KBM-7 (cell line): ENCODE measurements at places on chromosomes 7 and 10.
A peak's percentile ranks its signal among the peaks of the same experiment; 100 is the strongest.

DNA sequence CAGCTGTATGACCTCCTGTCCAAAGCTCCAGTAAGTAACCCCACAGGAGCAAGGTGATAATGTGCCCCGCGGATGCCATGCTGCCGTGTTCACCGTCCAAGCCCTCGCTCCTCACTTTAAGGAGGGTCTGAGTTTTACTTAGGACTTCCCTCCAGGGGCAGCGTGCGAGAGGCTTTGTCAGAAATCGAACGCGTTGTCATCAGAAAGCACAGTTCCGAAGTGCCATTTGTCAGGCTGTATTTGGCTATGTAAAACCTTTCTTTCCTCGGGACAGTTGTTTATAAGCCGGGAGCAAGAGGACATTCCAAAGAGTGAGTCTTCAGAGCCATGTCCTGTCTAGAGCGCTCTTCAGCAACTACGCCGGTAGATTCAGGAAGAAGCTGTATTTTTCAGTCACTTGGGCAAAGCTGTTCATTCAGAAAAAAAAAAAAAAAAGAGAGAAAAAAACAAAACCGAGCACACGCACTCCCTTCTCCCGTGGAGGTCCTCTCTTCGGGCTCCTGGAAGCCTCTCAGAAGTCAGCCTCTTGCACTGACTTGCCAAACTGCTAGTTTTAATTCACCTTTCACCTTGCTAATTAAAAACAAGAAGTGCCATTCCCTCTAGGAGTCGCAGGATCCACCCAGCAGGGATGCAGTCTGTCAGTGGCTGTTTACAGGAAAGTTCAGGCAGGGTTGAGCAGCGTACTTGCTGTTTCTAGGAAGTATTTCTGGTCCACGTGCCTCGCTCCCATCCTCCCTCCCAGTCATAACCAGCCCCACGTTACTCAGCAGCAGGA, at the start of gene SEMA3E:
Gene SEMA3E (minus strand): TSS at position 676 of the 778 bp plus-strand sequence.
- peak; percentile 11 for DNase-seq

GRCh38 chr7:121451367-121452094, 55.4 kb upstream of the FAM3C start:
- DNase-seq, result no peak

DNA sequence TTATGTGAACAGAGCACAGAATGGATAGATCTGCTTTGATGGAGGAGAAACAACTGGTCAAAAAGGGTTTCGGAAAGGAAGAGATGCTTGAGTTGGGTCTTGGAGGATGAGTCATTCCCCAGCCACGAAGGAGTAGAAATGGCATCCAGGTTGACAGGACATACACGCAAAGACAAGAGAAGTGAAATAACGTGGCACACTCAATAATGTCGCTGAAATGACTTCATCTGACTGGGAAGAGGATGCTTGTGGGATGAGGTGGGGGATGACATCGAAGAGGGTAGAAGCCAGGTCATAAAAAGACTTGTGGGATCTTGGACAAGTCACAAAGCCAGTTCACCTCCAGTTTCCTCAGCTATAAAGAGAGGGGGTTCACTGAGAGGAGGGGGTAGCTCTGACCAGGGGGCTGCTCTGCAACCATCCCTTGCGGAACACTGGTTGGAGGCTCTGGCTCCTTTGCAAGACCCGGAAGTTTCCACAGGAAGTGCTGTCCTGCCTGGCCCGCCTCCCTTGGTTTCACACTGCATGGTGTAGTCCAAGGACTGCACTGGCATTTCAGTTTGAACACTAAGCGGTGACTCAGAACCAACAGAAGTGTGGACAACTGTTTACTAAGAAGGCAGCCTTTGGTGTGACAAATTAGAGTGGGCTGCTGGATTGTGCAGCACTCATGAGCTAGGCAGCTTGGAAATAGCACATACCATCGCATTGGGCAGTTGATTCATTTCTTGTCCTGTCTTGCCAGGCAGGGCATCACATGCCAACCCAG, 189.9 kb upstream of the ADO start:
- DNase-seq, result no peak

GRCh38 chr10:103692436-103692951, 162.9 kb downstream of the SH3PXD2A start:
- no peak for DNase-seq

- no peak for DNase-seq
Observed at GRCh38 chr7:137682596-137682995, 164.2 kb downstream of the DGKI start.

GRCh38 chr7:81770728-81771223, 929 bp upstream of the HGF start:
- no peak for DNase-seq

GRCh38 chr7:36710186-36710791, 14.0 kb downstream of the AOAH start:
- DNase-seq, result no peak

DNA sequence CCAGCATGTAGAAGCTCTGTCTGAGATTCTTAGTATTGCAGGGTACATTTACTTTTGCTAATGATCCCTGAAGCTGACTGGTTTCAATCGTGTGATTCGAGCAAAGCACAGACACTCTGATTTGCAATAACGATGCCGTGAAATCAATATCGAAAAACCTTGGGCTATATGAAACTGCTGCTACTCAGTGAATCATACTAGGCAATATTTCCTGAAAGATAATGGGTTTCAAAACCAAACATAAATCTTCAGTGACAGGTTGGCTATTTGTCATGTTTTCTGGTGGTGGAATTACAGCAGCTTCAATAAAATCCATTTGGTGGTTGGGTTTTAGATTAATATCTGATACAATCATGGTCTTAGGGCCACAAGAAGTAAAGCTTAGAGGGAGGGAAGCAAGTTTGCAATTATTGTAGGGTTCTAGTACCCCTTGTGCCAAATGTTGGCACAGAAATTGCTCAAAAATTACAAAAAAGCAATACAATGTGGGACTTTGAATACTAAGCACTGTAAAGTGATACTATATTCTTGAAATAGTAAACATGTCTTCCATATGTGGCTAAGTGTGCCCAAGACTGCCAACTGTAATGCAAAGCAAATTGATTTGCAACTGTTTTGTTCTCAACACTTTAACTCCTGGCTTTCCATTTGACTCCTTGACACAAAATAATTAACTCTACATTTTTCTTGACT, 112.4 kb upstream of the JAZF1 start:
- DNase-seq, result no peak

GRCh38 chr10:95767884-95768556, 12.1 kb downstream of the ENTPD1 start:
- DNase-seq, result no peak

DNA sequence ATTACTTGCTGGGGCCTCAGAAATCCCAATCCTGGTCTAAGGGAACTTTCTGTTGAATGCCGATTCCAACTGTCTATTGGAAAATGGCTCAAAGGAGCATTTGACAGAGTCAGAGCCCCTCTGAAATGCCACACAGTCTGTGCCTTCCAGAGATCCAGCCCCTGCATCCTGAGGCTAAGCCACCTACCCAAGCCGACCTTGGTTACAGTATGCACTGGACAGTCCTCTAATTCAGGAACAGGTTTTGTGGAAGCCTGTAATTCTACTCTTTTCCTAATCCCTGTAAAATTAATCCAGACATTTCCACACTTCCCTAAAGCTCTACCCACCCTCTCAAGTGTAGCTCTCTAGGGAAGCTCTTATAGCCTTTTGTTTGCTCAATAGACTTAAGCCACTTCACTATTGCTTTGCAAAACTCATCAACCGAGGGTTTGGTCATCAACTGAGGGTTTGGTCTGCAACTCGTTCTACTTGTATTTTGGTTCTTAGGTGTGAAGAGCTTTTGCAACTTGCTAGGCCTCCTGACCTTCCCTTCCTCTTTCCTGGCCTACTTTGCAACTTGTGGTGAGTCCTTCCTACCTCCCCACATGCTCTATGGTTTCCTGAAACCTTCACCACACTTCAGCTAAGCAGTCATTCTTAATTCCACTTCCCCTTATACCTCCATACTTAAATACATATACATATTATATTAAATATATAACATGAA, 364.8 kb downstream of the SFMBT2 start:
- peak; percentile 97 for DNase-seq

DNA sequence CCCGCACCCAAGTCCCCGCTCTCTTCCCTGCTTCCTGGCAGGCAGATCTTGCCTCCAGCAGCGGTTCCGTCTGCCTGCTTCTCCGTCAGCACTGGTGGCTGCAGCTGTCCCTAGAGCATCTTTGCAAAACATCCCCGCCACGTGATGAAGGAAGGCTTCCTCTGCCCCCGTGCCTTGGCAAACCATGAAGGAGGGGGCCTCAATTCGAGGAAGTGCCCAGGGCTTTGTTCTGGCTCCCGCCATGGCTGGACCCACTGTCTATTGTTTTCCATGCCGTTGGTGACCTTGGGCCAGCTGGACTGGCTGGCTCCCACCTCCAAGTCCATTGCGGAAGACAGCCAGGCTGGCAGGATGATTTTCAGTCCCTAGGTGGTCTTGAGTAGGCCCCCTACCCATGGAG, 13.2 kb upstream of the AQP1 start:
- no peak for DNase-seq

- no peak for DNase-seq
Observed at GRCh38 chr7:158018098-158018762, 569.4 kb downstream of the PTPRN2 start.

DNA sequence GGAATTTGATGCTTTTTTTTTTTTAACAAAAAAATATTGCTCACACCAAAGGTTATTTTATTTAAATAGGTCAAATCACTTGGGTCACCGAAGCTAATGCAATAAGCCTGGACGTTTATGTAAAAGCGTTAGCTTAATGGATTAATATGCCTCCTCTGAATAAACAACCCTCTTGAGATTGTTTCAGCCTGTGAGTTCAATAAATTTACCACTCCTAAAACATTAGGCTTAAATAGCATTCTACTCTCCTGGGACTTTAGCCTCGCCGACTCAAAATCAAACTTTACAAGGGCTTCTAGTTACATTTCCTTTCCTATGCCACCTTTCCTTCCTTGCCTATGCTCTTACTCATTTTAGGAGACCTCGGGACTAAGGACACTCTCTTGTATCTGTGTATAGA, 79.3 kb downstream of the DNAJB9 start:
- no peak for DNase-seq

DNA sequence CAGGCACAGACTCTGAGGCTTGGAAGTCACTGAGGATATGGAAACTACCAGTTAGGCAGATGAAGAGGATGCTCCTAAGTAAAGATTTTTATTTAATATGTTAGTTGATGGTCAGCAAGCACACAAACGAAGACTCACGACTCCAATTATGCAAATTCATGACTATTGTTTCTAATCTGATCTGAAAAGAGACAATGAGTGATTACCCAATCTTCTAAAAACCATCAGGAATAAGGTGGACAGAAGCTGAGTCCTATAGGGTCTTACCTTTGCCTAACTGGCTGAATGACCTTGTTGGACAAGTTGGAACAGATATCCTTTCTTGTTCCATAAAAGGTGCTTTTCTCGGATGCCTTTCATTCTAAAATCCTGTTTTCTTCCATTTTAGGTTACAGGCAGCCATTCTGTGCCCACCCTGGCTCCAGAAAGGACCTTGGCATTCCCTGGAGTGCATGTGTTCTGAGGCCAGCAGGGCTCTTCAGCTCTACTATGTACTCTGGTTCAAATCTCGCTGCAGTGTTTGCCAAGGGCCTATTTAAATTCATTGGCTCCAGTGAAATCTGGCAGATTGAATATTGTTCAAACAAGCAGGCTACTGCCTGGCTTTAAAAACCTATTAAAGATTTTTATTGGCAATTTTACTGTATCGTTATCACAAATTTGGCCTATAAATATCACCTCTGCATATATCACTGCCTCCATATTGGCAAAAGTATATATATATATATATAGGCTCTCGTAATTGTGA, 77.5 kb downstream of the SLC25A13 start:
- DNase-seq, result no peak

DNA sequence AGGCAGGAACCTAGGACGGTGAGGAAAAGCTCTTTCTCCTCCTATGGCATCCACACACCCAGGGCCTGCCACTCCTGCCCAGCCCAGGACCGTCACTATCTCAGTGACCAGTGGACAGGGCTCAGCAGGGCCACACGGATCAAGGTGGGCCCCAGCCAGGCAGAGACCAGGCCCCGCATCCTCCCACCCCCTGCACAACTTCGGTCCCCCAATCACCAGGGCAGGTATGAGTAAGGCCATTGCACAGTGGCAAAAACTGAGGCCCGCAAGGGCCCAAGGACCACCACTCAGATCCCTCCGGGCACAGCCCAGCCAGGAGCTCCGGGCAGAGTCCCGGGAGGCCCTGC, 30.3 kb downstream of the OAT start:
- no peak for DNase-seq

DNA sequence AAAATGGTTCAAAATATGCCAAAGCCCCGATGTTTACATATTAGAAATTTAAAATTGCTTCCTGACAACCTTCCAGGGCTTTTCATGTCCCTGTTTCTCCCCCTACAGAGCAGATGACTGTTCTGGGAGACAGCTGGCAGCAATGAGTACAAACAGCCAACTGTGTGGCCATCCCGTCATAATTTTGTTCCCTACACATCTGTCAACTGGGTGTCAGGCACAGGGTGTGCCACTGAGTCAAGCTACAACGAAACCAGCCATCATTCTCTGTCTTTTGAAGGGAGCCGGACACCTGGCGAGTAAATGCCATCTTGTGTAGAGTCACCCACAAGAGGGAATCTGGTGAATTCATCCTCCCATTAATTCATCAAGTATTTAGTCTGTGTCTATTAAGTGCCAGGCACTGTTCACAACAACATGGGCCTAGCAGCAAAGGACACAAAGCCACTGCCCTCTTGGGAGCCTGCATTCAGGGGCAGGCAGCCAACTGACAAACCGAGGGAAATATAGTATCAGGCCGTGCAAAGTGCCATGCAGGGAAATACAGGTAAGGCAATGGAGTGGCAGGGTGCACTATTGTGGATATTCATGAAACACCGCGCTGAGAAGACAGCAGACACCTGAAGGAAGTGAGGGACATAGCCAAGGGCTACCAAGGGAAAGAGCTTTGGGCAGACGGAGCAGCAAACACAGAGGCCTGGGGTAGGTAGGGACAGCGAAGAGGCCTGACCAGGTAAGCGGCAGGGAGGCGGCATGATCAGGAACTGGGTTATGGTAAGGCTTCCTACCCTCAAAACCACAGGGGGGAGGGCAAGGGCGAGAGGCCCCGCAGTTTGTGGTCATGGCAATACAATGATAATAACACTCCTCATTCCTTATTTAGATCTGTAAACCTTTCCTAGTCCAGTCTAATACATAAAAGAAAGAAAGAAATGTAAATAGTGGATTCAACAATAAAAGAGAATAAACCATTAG, 213.6 kb downstream of the FAM107B start:
- peak; percentile 58 for DNase-seq

DNA sequence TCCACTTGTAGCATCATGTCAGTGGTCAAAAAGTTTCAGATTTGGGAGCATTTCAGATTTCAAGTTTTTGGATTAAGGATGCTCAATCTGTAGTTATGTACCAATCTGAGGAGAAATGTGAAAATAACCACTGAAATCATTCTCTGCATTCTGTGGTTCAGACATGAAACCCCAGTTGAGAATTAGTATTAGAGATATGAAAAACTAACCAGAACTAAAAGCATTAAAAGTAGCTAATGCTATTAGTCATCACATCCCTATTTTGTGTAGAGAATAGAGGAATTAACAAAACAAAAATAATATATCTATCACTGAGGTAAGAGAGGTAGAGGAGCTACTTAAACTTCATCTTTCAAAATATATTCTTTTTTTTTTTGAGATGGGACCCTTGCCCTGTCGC, 28.0 kb downstream of the MICU1 start:
- no peak for DNase-seq
